ENCODE measurements at places on chromosomes 3 and 15.

- H3K27me3 ChIP-seq = no peaks in the 10 kb centered on the region
Measured at GRCh38 chr3:141699324-141699723, 38.8 kb upstream of the RNF7 start.

DNA sequence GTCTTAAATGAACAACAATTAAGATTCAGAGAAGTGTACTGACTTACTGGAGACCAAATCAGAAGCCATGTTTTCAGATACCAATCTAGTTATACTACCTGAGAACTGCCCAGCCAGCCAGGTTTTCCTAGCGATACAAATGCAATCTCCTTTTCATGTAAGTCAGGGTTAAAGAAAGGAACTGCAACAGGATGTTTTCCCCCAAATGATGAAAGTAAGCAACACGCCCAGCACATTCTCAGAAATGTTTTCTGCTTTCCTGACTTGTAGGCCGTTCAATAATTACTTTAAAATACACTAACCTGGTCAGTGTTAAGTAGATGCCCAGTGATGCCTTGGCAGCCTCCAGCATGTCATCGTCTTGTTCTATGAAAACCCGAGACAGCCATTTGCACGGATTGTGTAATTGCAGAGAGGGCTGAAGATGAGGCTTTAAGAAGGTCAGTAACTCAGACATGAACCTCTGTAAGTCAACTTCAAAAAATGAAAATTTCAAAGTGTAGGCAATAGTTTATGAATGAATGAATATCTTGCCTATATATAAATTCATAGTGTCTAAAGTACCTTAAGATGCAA is 30.3 kb downstream of the LINS1 start:
- no peak for DNase-seq
- no peak overlapping the region for H3K27ac ChIP-seq
- no peak overlapping the region for H3K4me3 ChIP-seq
- H3K4me1 ChIP-seq = no peaks in the 10 kb centered on the region
- peaks cover 15% of the 10 kb centered on the region for H3K36me3 ChIP-seq

DNA sequence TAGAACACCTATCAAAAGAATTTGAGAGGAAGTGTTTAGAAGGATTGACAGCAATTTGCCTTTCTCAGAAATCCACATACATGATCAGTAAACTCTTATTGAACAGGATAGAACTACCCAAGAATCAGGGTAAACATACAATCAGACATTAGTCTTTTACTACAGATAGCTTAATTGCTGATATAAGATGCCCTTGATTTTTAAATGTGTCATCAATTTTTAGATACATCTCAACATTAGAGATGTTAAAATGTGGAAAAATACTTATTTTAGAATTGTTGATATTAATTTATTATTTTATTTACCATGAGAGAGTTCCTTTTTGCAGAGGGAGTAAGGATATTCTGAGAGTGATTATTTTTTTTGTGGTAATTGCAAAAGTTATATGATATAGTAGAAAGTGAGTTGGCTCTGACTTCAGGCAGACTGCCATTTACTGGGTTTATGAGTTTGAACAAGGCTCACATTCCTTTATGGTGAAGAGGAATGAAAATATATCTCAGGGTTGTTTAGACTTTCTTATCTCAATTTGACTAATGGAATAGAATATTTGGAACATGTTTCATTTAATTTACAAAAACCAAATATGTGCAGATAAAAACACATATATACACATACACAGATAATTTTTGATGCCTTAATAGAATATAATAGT is 302.8 kb upstream of the GOLIM4 start:
- no peaks in the 10 kb centered on the region for H3K36me3 ChIP-seq
- no peak for DNase-seq
- no peak overlapping the region for H3K4me3 ChIP-seq

DNA sequence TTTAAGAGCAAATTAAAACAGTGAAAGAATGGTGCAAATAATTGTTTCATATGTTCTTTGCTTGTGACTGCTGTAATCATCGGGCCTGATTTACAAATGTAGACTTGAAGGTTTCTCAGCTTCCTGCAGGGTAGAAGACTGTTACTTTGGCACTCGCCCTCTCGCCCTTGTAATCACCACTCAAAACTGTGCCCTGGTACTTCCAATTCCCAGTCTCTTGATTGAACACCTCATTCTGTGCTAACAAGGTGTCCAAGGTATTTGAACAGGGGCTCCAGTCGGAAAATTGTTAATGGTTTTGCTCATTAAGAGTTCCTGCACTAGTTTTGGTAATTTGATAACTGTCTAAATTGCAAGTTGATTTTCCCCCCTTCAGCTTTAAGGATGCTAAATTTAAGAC is 209.5 kb downstream of the ZIC1 start:
- H3K36me3 ChIP-seq = no peaks in the 10 kb centered on the region
- peaks cover 25% of the 10 kb centered on the region for H3K4me1 ChIP-seq
- no peaks in the 10 kb centered on the region for H3K27me3 ChIP-seq
- H3K27ac ChIP-seq = no peak overlapping the region
- no peak for DNase-seq
- H3K4me3 ChIP-seq = no peak overlapping the region

GRCh38 chr15:80866936-80867335 is 87.8 kb downstream of the CEMIP start:
- H3K27me3 ChIP-seq = peaks cover 8% of the 10 kb centered on the region
- H3K4me3 ChIP-seq = no peak overlapping the region
- H3K4me1 ChIP-seq = peaks cover 4% of the 10 kb centered on the region
- no peak overlapping the region for H3K27ac ChIP-seq
- no peak for DNase-seq

GRCh38 chr3:72657666-72658065 is 190.6 kb downstream of the SHQ1 start:
- no peak overlapping the region for H3K4me3 ChIP-seq
- H3K36me3 ChIP-seq = no peaks in the 10 kb centered on the region
- H3K27me3 ChIP-seq = no peaks in the 10 kb centered on the region

GRCh38 chr3:153976891-153977554 is 144.2 kb upstream of the ARHGEF26 start:
- no peak overlapping the region for H3K27ac ChIP-seq
- H3K4me1 ChIP-seq = no peaks in the 10 kb centered on the region
- no peak for DNase-seq
- H3K36me3 ChIP-seq = no peaks in the 10 kb centered on the region
- H3K27me3 ChIP-seq = no peaks in the 10 kb centered on the region

GRCh38 chr3:104088738-104089137 is 1278.0 kb upstream of the ALCAM start:
- H3K27me3 ChIP-seq = no peaks in the 10 kb centered on the region
- DNase-seq = no peak
- H3K4me1 ChIP-seq = no peaks in the 10 kb centered on the region
- H3K27ac ChIP-seq = no peak overlapping the region
- H3K36me3 ChIP-seq = no peaks in the 10 kb centered on the region

- H3K4me1 ChIP-seq = peaks cover 6% of the 10 kb centered on the region
- H3K27ac ChIP-seq = no peak overlapping the region
Measured at GRCh38 chr3:134001251-134001650, 28.5 kb downstream of the SLCO2A1 start.

- H3K4me3 ChIP-seq = no peak overlapping the region
- H3K4me1 ChIP-seq = no peaks in the 10 kb centered on the region
- no peaks in the 10 kb centered on the region for H3K27me3 ChIP-seq
- H3K36me3 ChIP-seq = peaks cover 8% of the 10 kb centered on the region
- no peak for DNase-seq
Measured at GRCh38 chr15:64622410-64623260, 152.8 kb downstream of the RBPMS2 start.

DNA sequence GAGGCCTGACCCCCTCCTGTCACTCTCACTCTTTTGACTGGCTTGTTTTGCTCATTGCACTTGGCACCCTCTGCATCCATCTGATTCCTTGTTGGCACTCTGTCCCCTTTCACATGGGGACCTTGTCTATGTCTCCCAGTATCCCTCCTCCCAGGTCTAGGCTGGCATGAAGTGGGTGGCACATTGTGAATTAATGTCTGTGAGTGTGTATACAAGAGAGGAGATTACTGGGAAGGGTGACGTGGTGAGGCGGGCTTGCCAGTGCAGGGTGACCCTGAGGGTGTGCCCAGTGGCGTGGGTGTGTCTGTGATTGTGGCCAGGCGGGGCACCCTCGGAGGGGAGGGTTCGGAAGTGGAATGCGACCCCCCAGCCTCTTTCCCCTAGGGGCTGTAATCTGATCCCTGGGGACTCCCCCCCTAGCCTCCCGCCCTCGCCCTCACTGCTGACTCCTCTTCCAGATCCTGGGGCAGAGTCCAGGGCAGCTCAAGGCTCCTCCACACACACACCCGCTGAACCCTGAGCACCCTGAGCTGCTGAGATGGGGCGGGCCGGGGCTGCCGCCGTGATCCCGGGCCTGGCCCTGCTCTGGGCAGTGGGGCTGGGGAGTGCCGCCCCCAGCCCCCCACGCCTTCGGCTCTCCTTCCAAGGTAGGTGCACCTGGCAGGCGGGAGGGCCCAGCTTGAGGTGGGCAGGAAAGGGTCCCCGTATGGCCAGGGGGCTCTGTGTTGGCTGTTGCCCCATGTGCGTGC is at the start of gene SEMA3B:
Gene SEMA3B (plus strand): TSS at position 445 of the 749 bp plus-strand sequence. CDS start 94 bp downstream, at position 539.
- peaks cover 48% of the 10 kb centered on the region for H3K4me1 ChIP-seq
- H3K4me3 ChIP-seq = peak within 1 kb of the TSS; percentile 35
- no peaks in the 10 kb centered on the region for H3K27me3 ChIP-seq
- H3K27ac ChIP-seq = no peak within 1 kb of the TSS
- no peaks in the 10 kb centered on the region for H3K36me3 ChIP-seq

DNA sequence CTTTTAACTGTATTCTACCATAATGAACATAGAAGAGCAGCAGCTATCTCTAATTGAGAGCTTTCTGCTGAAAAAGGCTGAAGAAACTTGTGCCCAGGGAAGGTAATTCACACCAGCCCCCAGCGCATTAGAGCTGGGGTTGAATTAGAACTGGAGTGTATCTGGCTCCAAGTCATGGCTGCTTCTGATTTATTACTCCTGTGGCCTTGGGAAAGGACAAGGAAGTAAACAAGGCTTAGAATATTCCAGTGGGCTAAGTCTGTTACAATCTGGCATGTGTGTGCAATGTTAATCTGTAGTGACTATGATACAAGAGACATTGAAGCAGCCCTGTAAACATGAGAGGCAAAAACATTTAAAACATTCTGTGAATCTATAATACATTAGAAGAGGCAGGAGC is 18.1 kb downstream of the CPA3 start:
- no peak overlapping the region for H3K4me3 ChIP-seq
- H3K27ac ChIP-seq = no peak overlapping the region
- no peaks in the 10 kb centered on the region for H3K27me3 ChIP-seq
- DNase-seq = no peak
- H3K4me1 ChIP-seq = no peaks in the 10 kb centered on the region
- no peaks in the 10 kb centered on the region for H3K36me3 ChIP-seq

DNA sequence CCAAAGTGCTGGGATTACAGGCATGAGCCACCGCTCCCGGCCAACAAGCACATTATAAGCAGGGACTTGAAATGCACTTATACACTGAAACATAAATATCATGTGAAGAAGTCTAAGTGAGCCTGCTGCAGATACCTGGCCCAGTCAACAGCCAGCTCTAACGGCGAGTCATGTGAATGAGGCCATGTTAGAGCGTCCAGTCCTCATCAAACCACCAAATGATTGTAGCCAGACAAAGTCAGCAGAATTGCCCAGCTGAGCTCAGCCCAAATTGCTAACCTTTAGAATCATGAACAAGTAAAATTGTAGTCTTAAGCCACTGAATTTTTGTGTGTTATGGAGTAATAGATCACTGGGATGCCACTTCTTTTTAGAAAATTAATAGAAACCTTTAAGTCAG is 37.8 kb upstream of the UACA start:
- H3K36me3 ChIP-seq = no peaks in the 10 kb centered on the region
- no peak for DNase-seq
- no peak overlapping the region for H3K4me3 ChIP-seq
- H3K27me3 ChIP-seq = no peaks in the 10 kb centered on the region
- H3K4me1 ChIP-seq = peaks cover 13% of the 10 kb centered on the region

DNA sequence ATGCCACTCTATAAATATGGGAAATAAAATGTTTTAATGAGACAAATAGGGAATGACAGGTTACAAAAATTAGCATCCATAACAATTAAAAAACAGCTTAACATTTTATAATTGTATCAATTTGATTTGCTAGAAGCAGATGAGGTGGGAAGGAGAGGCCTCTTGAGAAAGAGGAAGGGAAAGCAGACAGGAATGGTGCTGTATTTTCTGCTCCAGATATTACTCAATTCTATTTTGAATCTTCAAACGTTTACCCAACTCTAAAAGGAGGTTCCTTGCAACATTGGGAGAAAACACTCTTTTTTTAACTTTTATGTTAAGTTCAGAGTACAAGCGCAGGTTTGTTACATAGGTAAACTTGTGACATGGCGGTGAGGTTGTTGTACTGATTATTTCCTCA is 44.9 kb upstream of the ALDH1A3 start:
- H3K4me3 ChIP-seq = no peak overlapping the region
- no peak overlapping the region for H3K27ac ChIP-seq
- no peak for DNase-seq
- H3K4me1 ChIP-seq = peaks cover 14% of the 10 kb centered on the region

DNA sequence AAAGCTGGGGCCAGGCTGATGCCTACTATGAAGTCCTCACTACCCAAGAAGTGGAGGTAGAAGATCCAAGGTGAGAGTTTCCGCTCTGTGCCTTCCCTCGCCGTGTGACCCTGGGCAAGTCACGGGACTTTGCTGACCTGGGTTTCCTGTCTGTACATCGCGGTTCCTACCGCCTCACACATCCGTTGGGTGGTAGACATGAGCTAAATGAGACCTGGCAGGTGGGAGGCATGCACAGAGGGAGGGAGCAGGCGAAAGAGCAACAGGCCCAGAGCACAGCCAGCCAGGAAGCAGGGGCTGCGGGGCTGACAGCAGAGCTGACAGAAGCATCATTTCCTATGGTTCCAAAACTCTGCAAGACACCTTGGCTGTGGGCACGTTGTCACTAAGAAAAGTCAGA is 157.3 kb upstream of the BHLHE40 start:
- H3K27me3 ChIP-seq = no peaks in the 10 kb centered on the region
- no peak overlapping the region for H3K27ac ChIP-seq
- H3K36me3 ChIP-seq = no peaks in the 10 kb centered on the region
- H3K4me1 ChIP-seq = peaks cover 20% of the 10 kb centered on the region

GRCh38 chr15:48451736-48452135 is 120.5 kb downstream of the DUT start:
- H3K4me3 ChIP-seq = no peak overlapping the region
- H3K27ac ChIP-seq = no peak overlapping the region
- no peaks in the 10 kb centered on the region for H3K4me1 ChIP-seq
- no peak for DNase-seq

DNA sequence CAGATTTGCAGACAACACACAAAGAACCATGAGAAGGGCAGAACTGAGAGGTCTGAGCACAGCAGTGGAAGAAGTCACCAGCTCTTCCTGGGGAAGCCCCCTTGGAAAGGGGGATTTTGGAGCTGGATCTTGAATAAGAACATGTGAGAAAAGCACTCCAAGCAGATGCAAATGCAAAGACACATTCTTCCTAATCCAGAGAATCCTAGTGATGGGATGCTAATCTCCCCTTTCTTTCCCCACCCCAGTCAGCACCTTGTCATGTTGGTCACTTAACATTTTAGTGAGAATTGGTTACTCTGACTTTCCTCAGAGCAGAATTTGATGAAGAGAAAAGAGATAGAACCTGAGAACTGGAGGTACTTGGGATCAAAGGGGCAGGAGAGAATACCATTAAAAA is 148.5 kb downstream of the SSR3 start:
- H3K4me1 ChIP-seq = no peaks in the 10 kb centered on the region
- no peak overlapping the region for H3K4me3 ChIP-seq
- peaks cover 6% of the 10 kb centered on the region for H3K27me3 ChIP-seq
